ELR (cell line): ENCODE measurements at places on chromosomes 3 and 15.

GRCh38 chr3:169170456-169170855 is 493.1 kb downstream of the MECOM start:
- DNase-seq, result no peak

DNA sequence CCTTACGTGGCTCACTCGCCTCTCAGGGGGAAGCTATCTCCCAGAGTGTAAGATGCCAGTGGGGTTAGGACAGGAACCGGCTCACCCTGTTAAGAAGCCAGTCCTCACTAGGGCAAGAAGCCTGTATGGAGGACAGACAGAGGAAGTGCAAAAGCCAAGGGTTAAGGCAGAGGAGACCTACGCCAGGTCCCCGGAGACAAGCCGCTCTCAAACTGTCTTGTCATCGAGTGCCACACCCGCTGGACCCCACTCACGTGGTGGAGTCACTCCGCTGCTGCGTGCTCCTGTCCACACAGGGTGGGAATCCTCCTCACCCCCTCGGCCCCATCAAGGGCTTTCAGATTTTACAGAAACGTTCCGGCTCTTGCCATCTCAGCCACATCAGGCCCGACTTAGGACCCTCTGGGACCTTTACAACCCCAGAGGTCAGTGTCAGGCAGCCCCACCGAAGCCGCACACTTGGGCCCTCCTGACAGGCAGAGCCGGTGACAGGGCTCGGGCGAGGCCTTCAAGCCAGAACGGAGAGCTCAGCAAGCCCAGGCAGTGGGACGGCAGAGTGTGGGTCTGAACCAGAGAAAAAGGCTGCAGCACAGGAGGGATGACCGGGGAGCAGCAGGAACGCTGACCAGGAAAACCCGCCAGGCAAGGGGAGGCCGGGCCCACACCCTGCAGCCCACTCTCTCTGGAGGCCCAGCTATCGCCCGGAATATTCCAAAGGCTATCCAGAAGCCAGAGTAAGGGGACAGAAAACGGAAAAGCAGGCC is 61.7 kb downstream of the XXYLT1 start:
- no peak for DNase-seq

DNA sequence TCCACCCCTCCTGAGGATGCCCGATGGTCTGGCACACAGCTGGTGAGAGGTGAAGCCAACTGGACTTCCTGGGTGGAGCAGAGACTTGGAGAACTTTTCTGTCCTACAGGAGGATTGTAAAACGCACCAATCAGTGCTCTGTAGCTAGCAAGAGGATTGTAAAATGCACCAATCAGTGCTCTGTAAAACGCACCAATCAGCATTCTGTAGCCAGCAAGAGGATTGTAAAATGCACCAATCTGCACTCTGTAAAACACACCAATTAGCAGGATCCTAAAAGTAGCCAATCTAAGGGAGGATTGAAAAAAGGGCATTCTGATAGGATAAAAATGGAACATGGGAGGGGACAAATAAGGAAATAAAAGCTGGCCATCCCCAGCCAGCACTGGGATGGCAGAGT is 150.2 kb downstream of the CHSY1 start:
- no peak for DNase-seq

DNA sequence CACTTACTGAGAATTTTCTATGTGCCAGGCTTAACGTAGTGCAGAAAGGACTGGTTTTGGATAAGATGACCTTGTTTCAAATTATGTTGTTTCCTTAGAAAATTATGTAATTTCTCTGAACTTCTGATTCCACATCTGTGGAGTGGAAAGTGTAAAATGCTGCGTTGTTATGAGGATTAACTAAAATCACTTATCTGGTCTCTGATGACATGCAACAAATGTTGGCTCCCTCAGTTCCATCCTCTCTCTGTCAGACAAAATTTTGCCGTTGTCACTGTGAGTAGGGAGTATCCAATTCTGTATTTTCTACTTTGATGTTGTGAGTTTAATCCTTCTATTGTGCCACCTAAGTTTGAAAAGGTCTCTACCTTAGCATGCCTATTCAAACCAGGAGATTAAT is 175.5 kb downstream of the KCNMB2 start:
- no peak for DNase-seq

DNA sequence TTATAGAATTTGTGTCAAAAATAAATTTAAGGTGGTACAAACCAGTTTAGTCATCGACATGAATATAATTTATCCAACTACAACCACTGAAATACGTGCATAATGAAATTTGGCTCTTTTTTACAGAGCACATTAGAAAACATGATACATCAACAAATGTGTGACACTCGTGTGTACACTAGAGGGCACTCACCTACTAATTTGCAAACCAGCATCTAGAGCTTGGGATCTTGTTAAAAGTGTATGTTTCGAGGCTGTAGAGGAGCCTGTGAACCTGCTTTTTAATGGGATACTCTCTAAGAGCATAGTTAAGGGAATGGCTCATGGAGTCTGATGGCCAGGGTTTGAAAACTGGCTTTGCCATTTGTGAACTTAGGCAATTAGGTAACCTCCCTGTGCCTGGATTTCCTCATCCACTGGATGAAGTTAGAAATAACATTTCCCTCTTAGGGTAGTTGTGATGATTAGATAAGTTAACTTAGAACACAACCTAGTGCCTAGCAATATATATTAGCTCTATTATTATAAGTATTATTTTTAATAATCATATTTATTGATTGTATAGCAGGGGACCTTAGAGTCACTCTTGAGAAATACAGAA is 8.8 kb upstream of the CPOX start:
- peak; percentile 77 for DNase-seq

DNA sequence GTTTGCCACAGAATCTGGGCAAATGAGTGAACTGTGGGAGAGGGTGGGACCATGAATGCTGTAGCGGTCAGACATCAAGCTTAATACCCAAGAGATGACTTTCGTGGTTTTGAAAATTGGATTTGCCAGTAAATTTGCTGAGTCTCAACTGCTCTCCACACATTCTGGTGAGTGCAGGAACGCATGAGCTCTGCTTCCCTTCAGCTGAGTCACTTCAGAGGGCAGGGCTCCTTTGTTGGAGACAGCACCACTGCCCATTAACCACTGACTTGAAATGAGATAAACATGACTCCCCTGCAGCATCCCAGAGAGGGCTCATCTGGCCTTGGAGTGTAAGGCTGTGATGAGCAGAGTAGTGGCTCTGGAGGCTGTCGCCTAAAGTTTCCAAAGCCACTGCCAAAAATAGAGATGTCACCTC is 22.6 kb downstream of the RARRES1 start:
- peak; percentile 98 for DNase-seq
